ENCODE measurements at places on chromosomes 6 and 20.

DNA sequence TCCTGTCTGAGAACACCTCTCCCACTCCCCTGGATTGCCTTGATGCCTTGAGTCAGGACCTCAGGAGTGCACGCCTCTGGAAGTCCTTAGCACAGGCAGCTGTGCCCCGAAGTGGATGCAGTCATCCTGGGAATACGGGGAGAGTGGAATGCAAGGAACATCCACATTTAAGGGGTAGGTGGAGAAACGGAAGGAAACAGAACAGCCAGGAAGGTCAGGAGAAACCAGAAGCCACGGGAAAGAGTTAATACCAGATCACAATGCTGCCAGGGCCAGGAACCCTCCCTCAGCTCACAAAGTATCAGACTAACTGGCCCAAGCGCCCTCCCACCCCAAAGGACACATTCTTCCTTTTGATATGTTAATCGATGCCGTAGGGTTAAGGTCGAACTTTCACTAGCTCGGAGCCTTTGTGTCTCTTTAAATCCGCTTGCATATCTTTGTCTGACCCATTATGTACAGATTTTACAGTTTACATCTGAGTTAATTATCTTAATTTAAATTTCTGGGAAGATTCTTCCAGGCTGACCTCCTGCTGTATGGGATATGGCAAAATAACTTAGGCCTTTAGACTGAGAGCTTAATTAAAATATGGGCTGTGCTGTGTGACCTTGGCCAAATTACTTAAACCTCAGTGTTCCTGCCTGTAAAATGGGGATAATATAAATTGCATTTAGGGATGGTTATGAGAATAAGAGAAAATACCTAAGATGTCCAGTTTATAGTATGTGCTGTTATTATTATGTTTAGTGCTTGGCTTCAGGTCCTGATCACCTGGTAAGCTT, 24.0 kb upstream of the CCND3 start:
- DNase-seq: no peak

DNA sequence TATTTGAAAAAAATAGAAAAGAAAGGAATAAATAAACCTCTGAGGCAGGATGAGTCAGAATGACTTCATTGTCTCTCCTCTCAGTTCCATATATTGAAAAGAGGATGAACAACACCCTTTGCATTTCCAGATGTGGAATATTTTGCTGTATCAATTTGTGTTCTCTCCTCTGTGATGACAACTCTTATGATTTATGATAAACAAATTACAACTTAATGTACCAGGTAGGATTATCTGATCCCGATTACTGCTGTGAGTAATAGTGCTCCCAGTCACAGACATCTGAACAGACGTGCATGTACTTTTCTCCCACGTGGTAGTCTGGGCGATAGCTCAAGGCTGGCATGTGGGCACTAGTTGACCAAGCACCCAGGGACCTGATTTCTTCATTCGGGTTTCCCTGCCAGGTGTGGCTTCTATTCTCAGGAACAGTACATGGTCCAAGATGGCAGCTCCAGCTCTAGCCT, 142.1 kb upstream of the SULF2 start:
- no peak for DNase-seq

- peak; percentile 12 for DNase-seq
These were observed 159.2 kb downstream of the UBE3D start for GRCh38 chr6:82906489-82906888.

GRCh38 chr20:38770546-38770945, 22.3 kb downstream of the ACTR5 start:
- DNase-seq: no peak

GRCh38 chr6:7341989-7342742, 29.2 kb upstream of the SSR1 start:
- peak; percentile 27 for DNase-seq
